Right lobe of liver (tissue), 6 donors: ENCODE measurements at places on chromosomes 7 and 10. TPM values are rescaled to one million over a fixed set of nuclear protein-coding genes. Genes with fewer than 3 reads are reported as not detected.
A peak's percentile ranks its signal among the peaks of the same experiment; 100 is the strongest.

The ZNF783 gene
- total RNA-seq: 3.5 TPM

The ASB4 gene
- total RNA-seq: 0.31 TPM

The CC2D2B gene
- 0.86 TPM for total RNA-seq

The TRPV5 gene
- not detected for total RNA-seq

The MEOX2 gene
- 0.19 TPM for total RNA-seq

The LRRD1 gene
- not detected for total RNA-seq

The PRR15 gene
- not detected for total RNA-seq

- no peak for DNase-seq
Observed at GRCh38 chr7:25638068-25638467, 409.8 kb upstream of the NPVF start.

DNA sequence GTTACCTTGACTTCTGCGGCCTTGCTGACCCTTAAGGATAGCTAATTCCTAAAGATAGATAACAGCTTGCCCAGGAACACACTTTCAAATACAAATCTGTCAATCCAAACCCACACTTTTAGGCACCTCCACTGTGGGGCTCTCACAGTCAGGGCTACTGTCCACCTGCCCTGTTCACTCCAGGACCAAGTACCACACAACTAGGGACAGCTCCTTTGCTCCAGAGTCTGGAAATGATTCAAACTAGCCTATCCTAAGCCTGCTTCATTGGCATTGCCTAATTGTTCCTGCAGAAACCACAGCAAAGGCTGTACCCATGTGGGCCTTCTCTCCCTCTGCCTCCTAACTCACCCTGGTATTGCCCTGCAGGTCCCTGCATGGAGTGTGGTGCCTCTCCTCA is 538.9 kb upstream of the IGFBP3 start:
- DNase-seq: no peak

- peak; percentile 79 for DNase-seq
Observed at GRCh38 chr10:96401036-96401435, 42.2 kb upstream of the OPALIN start.

GRCh38 chr7:158834878-158835784 is 5.8 kb upstream of the ESYT2 start:
- no peak for DNase-seq

GRCh38 chr7:92737706-92738105 is 98.7 kb downstream of the CDK6 start:
- DNase-seq: no peak

DNA sequence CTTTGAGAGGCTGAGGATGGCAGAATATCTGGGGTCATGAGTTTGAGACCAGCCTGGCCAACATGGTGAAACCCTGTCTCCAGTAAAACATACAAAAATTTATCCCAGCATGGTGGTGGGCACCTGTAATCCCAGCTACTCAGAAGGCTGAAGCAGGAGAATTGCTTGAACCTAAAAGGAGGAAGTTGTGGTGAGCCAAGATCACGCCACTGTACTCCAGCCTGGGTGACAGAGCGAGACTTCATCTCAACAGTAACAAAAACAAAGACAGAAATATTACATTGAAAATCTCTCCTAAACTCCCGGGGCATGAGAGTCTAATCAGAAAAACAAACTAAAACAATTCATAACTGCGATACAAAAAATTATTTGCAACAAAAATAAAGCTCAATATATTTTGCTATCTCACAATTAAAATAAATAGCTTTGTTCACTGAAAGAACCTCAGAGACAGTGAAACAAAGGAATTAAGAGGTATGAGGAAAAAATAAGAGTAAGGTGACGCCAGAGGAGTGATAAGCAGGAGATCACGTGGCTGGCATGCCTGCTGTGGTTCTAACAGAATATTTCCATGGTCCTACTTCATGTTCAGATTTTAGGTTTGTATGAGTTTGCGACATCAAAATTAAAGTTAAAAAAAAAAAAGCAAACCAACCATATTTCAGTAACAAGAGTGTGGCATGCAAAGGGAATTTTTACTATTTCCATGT is 527.7 kb upstream of the POM121L12 start:
- no peak for DNase-seq

DNA sequence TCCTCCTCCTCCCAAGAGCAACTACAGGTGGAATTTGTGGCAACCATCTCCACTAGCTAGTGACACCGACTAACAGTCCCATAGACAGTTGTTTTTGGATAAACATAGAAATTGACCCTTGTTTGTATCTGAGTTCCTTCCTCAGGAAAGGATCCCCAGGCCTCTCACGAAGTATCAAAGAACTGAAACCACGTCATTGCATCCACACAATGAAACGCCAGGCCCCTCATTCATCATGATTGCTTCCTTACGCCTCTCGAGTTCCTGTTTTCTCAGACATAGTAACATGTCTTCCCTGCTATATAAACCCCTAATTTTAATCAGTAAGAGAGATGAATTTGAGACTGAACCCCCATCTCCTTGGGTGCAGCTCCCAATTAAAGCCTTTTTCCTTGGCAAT is 18.1 kb downstream of the SLC35G1 start:
- no peak for DNase-seq

DNA sequence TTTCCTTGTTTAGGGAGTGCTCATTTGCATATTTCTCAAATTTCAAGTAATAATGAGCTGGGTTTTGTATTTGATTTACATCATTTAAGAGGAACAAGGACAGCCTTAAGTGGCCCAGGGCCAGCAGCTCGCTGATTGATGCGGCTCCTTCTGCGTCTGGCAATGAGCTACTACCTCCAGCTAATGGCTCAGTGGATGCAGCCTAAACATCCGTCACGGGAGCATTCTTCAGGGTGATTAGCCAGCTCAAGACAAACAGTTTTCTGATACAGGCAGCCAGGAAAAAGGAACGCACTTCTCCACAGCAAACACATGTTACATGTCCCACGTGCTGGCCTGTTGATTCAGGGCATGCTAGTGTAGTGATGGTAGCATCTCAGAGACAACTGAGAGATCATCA is 169.3 kb upstream of the TCERG1L start:
- no peak for DNase-seq

DNA sequence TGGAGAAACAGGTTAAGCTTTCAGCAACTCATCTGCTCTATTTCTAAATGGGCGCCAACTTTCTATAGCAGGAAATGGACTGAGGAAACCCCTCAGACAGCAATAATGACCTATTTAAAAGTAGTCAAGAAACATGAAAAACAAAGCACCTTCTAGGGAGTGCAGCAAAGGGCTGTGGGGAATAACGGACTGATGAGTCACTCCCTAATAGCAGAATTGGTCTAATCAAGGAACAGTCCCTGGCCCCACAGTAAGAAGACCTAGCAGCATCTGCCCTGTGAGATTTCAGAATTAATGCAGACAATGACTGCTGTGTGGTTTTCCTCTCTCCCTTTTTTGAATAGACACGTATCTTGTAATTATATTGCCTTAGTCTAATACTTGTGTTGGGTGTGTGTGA is 602.9 kb downstream of the IPMK start:
- no peak for DNase-seq

DNA sequence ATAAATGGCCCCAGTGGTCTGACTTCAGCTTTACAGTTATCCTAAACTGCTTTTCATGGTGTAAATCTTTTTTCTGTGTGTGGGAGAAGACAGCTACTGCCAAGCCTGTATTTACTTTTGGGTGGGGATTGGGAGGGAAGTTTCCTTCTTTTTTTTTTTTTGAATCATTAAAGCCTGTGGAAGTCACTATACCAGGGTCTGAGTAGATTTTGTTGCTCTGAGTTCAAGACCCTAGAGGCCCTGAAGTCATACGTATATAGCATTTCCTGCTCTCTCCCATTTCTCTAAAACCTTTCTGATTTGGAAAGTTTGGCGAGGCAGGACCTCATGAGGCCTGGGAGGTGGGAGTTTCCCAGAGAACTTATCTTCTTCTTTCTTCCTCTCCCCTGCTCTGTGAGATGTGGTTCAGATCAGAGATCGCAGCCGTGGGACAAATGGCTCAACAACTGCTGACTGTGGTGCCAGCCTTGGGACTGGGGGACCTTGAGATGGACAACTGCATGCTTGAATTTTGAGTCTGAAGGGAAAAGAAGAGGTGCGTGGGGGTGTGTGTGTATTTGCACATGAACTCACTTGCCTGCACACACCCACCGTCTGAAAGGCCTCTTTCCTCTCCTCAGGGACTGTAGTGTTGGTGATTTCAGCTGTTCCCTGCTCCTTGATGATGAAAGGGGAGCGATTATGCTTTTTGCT is 18.1 kb downstream of the LRMDA start:
- no peak for DNase-seq

DNA sequence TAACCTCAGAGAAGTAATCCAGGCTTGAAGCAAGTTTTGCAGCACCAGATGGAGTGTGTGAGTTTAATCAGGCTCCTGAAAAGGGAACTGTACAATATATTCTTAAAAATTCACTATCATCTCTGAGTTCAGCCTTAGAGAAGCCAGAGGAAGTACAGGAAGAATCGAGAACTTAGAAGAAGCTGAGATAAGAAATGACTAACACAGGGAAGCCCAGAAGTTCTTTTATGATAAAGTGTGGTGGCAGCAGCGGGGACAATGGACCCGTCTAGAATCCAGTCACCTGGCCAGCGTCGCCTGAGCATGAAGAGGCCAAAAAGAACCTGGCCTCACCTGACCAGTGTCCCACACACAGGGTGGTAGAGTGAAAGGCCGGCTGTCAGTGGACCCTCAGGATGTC is 161.0 kb downstream of the USP6NL start:
- no peak for DNase-seq

GRCh38 chr10:127527891-127528290 is 21.2 kb upstream of the NPS start:
- no peak for DNase-seq

- DNase-seq: no peak
Observed at GRCh38 chr10:103792547-103792946, 62.8 kb downstream of the SH3PXD2A start.

DNA sequence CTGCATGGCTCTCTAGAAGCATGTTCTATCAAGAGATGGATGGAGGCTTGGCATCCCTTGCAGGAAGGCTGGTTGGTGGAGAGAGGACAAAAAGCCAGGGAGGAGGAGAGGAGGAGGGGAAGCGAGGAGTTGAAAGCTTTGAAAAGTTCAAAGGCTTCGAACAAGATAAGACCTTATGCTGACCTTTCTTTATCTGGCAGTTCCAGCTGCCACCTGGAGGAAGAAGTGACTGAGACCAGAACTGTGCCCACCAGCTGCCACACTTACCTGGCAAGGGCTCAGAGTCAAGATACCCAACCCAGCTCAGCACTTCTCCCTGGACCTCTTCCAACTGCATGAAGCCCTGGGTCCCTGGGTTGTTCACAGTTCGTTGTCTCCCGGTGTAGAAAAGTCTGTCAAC is 14.8 kb downstream of the CCL24 start:
- DNase-seq: no peak

DNA sequence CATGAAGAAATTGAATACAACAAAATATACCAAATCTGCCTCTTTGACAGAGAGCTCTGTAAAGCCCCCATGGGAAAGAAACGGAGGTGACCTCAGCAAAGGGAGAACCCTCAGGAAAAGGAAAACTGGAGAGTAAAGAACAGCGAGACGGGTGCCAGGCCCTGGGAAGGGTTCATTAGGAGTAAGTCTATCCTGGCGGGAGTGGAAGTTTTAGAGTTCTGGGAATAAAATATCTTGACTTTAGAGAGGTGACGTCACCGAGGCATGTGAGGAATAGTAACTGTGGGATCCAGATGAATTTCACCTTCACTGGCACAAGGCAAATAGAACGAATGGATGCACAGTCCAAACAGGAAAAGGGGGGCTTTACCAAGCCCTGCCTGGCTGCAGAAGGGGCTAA is 362.8 kb upstream of the IGFBP3 start:
- DNase-seq: no peak

DNA sequence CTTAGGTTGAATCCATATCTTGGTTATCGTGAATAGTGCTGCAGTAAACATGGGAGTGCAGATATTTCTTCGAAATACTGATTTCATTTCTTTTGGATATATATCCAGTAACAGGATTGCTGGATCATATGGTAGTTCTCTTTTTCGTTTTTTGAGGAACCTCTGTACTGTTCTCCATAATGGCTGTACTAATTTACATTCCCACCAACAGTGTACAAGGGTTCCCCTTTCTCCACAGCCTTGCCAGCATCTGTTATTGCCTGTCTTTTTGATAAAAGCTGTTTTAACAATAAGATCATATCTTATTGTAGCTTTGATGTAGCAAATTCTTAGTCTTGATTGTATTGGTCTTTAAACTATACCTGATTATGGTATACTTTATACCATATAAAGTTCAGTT is 45.3 kb downstream of the ZNRF2 start:
- DNase-seq: no peak

- no peak for DNase-seq
Observed at GRCh38 chr10:33453081-33454025, 118.9 kb upstream of the NRP1 start.

GRCh38 chr7:127807829-127808228 is 155.8 kb downstream of the SND1 start:
- no peak for DNase-seq

DNA sequence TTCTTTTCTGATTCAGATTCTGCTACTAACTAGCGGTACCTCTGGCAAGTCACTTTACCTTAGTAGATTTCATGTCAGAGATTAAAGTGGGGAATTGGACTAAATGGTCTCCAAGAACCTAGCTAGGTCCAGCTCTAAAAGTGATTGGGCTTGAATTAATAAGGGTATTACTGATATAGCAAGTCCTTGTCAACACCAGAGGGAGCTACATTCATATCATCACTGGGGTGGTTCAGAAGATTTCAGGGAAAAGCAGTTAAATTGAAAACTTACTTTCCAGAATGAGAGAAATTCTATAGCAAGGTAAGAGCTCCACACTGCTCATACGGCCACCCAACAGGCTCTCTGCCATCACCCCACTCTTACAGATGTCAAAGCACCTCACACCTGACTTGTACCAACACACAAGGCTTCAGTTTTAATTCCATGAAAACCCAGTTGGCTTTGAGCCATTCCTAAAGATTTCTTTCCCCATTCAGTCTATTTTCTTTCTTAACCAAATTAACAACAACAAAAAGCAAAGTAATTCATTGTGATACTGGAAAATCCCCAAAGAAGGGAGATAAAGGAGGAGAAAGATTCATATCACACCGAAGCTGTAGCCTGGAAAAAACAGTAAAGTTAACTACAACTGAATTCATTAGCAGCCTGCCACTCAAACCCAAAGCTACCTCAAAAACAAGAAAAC is 38.0 kb upstream of the SPOCK2 start:
- DNase-seq: no peak

GRCh38 chr10:88193018-88193417 is 329.6 kb downstream of the PTEN start:
- no peak for DNase-seq

- no peak for DNase-seq
Observed at GRCh38 chr7:133015888-133016287, 66.0 kb downstream of the CHCHD3 start.
